ENCODE measurements at places on chromosomes 1 and 21.

GRCh38 chr21:42289926-42290325 lies 25.3 kb downstream of the TFF3 start:
- DNase-seq: no peak

- peak; percentile 91 for DNase-seq
Measured at GRCh38 chr1:185646202-185646683, 87.9 kb upstream of the HMCN1 start.

- DNase-seq: no peak
Measured at GRCh38 chr1:107609808-107610207, 355.2 kb downstream of the VAV3 start.

GRCh38 chr1:200423235-200423634 lies 13.4 kb upstream of the ZNF281 start:
- no peak for DNase-seq

GRCh38 chr21:28224191-28224726 lies 768.4 kb downstream of the LTN1 start:
- peak; percentile 25 for DNase-seq

DNA sequence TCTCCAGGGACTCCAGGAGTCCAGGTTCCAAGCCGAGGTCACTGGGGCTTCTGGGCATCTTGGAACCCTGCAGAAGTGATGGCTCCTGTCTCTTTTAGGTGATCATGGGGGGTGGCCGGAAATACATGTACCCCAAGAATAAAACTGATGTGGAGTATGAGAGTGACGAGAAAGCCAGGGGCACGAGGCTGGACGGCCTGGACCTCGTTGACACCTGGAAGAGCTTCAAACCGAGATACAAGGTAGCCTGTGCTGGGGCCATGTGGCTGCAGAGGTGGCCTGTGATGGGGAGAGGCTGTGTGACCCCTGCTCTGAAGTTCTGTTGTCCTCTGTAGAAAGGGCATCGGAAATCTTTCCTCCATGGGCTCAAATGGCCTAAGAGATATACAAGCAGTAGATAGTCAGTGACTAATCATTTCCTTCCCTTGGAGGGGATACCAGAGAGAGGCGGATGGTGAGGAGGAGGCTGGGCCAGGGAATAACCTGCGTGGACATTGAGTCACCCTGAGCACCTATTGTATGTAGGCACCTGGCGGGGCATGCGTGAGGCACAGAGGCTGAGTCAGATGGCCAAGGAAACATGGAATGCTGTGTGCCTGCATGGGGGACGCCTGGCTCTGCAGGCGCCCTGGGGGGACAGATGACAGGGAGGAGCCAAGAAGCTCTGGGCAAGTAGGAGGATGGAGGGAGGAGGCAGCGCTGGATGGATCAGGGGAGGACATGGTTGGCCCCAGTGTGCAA lies 59.0 kb downstream of the ALPL start:
- DNase-seq: no peak

DNA sequence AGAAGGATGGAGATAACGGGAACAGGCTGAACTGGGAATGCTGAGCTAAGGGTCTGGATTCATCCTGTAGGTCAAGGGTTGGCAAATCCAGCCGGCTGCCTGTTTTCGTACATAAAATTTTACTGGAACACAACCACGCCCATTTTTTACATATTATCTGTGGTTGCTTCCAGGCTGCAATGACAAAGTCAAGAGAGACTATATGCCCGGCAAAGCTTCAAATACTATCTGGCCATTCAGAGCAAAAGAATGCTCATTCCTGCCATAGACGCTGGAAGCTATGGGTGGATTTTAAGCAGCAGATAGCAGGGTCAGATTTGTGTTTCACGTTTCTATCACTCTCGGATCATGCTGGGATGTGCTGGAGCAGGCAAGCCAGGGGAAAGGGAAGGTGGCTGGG lies 137.9 kb upstream of the EDN2 start:
- DNase-seq: peak; percentile 98

GRCh38 chr1:2251786-2252185 lies 23.7 kb downstream of the SKI start:
- no peak for DNase-seq

- DNase-seq: no peak
Measured at GRCh38 chr1:37794372-37795339, 1.0 kb downstream of the MANEAL start.

All from fibroblast of villous mesenchyme (primary cell).